ENCODE measurements at places on chromosomes 1 and 21.

GRCh38 chr1:18154430-18155194 lies 47.0 kb downstream of the IGSF21 start:
- no peak for DNase-seq
- H3K4me1 ChIP-seq, result no peaks in the 10 kb centered on the region
- H3K36me3 ChIP-seq, result no peaks in the 10 kb centered on the region
- no peak overlapping the region for H3K27ac ChIP-seq

- no peak overlapping the region for H3K27ac ChIP-seq
- DNase-seq, result no peak
- no peaks in the 10 kb centered on the region for H3K36me3 ChIP-seq
- H3K27me3 ChIP-seq, result peaks cover 37% of the 10 kb centered on the region
- H3K4me3 ChIP-seq, result no peak overlapping the region
Observed at GRCh38 chr1:20322081-20322824, 31.6 kb downstream of the VWA5B1 start.

- DNase-seq, result no peak
- H3K27ac ChIP-seq, result peak overlapping the region; percentile 93
- no peaks in the 10 kb centered on the region for H3K36me3 ChIP-seq
- peaks cover 31% of the 10 kb centered on the region for H3K4me1 ChIP-seq
- H3K4me3 ChIP-seq, result peak overlapping the region; percentile 96
Observed at GRCh38 chr1:6601923-6602668, 573 bp downstream of the KLHL21 start.

DNA sequence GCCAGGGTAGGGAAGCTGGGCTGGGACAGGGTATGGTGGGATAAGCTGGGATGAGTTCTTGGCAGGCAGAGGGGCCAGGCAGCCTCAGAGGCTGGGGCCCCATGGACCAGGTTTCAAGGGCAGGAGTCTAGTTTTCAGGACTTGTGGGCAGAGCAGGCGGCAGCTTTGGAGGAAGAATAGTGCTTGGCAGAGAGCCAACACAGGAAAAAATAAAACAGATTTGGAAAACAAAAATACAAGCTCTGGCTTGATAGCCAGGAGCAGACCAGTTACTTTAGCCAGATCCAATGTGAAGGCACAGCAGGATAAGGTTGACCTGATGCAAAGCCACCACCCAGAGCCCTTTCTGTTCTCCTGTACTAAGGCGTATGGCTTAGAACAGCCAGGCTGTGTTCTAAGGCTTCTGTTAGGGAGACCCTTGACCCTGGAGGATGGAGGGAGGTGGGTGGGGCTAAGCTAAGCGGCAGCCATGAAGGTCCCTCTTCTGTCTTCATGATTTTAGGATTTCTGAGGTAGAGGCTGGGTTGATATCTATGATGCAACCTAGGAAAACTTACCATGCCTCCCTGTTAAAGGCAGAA lies 5.5 kb downstream of the TRAF5 start:
- H3K36me3 ChIP-seq, result peaks cover 7% of the 10 kb centered on the region
- peak overlapping the region; percentile 46 for H3K4me3 ChIP-seq
- peak overlapping the region; percentile 55 for H3K27ac ChIP-seq
- peaks cover 74% of the 10 kb centered on the region for H3K4me1 ChIP-seq
- no peak for DNase-seq

- H3K27me3 ChIP-seq, result peaks cover 21% of the 10 kb centered on the region
- no peaks in the 10 kb centered on the region for H3K4me1 ChIP-seq
- H3K4me3 ChIP-seq, result no peak overlapping the region
- no peaks in the 10 kb centered on the region for H3K36me3 ChIP-seq
Observed at GRCh38 chr1:236471653-236472052, 52.1 kb upstream of the LGALS8 start.
